ENCODE measurements at places on chromosomes 6 and 20.

DNA sequence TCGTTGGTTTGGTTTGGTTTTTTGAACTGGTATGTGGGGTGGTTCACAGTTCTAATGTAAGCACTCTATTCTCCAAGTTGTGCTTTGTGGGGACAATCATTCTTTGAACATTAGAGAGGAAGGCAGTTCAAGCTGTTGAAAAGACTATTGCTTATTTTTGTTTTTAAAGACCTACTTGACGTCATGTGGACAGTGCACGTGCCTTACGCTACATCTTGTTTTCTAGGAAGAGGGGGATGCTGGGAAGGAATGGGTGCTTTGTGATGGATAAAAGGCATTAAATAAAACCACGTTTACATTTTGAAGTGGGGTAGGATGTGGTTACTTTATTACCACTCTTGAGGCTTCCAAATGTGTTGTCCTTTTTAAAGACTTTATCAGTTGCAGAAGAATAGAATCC, 168.0 kb downstream of the ZMYND8 start:
- DNase-seq, result no peak

GRCh38 chr6:135075018-135075417, 20.4 kb upstream of the HBS1L start:
- no peak for DNase-seq

DNA sequence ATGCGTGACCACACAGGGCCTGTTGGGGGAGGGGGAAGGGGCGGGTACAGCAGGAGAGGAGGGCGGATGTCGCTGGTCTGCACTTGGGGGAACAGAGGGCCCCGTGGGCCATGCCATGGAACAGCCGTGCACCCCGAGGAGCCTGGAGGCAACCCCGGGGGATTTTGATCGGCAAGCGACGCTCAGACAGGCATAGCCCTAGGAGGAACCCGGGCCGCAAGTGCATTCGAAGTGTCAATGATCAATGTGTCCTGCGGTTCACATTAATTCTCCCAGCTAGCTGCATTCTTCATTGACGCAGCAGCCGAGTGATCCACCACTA, 772.8 kb upstream of the DEFB115 start:
- DNase-seq, result no peak

- DNase-seq, result no peak
These were observed 5.1 kb upstream of the TXLNB start for GRCh38 chr6:139296927-139297326.

DNA sequence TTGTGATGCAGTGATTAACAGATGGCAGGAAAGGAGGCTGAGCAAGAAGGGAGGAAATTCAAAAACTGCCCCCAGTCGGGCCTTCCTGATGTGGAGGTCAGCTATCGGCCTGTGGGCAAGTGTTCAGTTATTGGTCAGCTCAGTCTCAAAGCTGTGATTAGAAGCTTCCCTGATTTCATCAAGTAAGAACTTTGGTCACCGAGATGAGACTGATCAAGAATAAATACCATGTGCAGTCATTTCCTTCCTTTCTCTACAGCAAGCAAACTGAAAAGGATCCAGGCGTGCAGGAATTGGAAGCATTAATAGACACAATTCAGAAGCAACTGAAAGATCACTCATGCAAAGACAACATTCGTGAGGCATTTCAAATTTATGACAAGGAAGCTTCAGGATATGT, 69.7 kb downstream of the EFHC1 start:
- no peak for DNase-seq

DNA sequence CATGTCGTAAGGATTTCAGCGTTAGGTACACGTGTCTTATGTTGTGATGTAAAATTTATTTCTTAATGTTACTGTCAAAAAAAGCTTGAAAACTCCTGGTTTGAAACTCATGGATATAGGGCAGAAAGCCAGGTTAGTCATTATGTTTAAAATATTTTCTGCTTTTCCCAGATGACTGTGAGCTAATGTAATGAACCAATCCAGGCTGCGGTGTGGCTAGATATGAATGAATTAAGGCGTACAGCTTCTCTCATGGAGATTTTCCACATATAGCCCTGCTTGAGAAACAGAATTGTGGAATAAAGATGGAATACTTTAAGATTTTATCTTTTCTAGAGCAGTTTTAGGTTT, 80.3 kb upstream of the STMND1 start:
- no peak for DNase-seq

DNA sequence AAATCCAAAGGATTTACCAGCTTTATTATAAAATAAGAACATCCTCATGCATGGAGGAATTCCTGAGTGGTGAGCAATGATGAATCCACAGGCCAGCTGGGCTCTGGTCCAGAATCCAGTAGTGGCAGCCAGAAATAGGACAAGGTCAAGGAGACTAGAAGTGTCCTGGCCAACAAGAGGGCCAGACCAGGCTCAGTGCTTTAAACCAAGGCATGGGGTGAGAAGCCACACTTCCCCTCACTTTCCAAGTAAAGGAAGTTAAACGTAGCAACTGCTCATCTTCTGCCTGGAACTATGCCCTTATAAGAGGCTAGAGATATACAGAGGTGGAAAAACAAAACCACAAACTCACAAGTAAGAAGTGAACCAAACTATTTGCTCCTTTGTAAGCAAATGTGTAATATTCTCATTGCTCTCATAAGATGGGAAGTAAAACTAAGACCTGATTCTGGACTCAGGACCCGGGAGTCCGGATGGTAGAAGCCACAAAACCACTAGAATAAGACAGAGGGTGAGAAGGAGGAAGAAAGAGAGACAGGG, 253.2 kb downstream of the UST start:
- DNase-seq, result no peak

DNA sequence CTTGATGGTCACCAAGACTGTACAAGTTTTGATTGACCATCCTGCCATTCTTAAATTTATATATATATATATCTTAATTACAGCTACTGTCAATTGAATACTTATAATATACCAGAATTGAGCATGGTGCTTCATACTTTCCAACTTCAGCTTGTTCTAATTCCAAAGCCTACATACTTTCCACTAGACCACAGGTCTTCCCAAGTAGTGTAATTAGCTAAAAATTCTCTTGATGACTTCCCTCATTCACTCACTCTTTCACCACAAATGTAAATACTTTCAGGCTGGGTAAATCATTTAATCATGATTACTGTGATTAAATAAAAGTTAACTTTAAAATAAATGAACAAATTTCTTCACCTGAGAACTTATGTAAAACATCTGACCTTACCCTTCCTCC, 3.4 kb downstream of the ASF1A start:
- DNase-seq, result no peak

- DNase-seq, result no peak
These were observed 42.8 kb upstream of the DSE start for GRCh38 chr6:116327803-116328527.

DNA sequence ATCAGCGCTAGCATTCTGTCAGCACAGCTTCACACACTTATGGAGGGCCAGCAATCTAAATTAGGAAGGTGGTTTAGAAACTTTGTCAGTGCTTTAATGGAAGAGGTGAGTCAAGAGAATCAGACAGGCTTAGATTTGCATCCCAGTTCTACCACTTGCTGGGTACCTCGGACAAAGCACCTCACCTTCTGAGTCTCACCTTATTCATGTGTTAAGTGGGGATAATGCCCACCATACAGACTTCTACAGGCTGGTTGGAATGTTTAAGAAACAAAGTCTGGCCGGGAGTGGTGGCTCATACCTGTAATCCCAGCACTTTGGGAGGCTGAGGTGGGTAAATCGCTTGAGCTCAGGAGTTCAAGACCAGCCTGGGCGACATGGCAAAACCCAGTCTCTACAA, 12.2 kb upstream of the STK35 start:
- DNase-seq, result no peak

DNA sequence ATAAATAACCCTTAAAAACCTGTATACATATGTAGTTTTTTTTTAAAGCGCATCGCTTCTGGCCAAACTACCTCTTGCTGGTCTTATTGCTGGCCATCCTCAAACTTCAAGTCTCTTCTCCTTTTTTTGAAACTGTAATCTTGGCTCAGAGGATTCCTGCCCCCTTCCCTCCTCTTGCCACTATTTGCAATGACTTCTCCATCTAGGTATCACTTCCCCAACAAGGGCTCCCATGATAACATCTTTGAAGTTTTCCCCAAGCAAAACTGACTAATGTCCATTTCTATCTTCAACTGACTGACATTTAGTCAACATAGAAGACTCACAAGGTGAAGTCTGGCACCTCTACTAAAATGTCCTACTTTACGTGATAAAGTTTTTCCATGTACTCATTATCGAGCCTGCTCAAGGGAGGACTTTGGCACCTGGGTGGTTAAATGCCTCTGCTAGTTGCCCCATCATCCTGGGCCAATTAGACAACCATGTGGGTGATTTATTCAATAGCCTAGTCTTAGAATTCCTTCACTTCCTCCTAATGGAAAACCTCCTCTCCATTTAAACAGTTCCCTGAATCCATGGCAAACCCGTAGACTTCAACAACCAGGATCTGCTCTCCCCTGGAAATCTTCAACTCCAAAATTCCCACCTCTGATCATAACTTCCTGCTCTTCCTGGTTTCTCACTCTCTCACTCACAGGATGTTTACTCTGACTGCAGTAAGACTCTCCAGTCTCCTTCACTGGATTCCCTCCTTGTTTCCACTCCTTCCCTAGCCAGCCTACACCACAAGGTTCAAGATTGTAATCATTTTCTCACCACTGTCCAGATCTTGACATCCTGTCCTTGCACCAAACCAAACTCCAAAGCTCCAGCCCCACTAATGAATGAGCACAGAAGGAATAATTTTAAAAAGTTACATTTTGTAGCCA, 9.4 kb upstream of the PLAGL1 start:
- DNase-seq, result no peak

GRCh38 chr6:149544646-149545257, 1.1 kb downstream of the PPIL4 start:
- no peak for DNase-seq

GRCh38 chr20:37439223-37439933, 81.7 kb upstream of the NNAT start:
- DNase-seq, result no peak

DNA sequence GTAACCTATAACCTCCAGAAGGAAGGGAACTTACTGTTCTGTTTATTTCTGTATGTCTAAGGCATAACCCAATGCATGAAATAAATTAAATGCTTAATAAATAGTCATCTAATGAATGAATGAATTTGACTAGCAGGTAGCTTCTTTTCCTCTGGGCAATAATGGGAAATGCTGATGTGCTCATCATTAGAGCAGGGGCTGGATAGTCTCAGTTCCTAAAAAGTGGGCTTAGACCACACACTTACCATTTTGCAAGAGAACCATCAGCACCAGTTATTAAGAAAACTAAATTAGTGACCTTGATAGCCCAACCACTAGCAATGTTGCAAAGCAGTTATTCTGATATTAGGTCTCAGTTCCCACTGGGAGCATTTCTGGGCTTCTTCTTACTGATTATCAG, 449.7 kb downstream of the CDC5L start:
- DNase-seq, result no peak
